ENCODE measurements at places on chromosomes 16 and 17.

DNA sequence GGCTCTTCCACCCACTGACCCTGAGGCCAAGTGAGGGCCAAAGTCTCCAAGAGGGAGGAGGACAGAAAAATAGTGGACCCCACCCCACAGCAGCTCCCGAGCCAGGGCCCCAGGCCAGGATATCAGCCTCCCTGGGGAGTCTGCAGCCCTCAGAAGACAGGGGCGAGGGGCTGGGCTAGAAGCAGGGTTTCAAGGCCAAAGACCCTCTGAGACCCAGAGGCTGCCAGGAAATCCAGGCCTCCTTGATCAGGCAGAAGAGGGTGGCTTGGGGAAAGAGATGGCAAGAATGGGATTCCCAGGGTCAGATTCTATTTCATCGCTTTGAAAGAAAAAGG lies 156.1 kb downstream of the ZNF423 start:
- DNase-seq: no peak

GRCh38 chr17:61395983-61396585 lies 3.6 kb upstream of the TBX2 start:
- DNase-seq: no peak

DNA sequence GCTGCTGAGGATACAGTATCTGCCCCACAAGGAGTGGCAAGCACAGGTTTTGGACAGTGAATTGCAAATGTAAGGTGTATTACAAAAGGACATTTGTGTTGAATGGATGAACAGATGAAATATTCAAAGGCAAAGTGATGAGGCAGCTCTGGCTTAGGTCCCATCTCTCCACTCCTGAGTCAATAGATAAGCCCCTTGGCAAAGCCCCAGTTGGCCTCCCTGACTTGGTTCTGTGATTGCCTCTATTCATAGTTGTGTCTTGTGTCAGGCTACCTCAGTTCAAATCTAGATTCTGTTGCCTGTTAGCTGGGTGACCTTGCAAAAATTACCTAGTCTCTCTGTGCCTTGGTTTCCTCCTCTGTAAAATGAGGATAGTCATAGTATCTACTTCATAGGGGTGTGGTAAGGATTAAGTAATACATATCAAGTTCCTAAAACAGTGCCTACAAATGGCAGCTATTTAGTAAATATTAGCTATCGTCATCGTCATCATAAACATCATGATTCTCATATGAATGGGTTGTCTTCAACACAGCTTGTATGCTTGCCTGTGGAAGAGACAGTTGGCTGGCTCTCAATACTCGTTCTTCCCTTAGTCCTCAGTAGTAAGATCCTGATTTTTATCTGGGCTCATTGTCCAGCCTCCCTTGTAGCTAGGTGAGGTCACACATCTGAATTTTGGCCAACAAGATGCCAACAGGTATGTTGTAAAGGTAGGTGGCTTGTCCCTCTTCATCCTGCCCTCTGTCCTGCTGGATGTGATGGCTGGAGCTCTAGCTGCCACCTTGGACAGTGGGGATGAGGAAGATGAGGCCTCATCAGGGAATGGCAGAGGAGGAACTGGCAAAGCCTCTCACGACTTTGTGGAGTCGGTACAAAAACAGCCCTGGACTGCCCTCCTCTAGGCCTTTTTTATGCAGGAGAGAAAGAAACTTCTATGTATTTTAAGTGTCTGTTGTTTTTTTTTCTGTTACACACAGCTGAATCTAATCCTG lies 2.1 kb upstream of the MFAP4 start:
- DNase-seq: no peak

GRCh38 chr16:30407804-30408534 lies 563 bp downstream of the ZNF771 start:
- DNase-seq: no peak

DNA sequence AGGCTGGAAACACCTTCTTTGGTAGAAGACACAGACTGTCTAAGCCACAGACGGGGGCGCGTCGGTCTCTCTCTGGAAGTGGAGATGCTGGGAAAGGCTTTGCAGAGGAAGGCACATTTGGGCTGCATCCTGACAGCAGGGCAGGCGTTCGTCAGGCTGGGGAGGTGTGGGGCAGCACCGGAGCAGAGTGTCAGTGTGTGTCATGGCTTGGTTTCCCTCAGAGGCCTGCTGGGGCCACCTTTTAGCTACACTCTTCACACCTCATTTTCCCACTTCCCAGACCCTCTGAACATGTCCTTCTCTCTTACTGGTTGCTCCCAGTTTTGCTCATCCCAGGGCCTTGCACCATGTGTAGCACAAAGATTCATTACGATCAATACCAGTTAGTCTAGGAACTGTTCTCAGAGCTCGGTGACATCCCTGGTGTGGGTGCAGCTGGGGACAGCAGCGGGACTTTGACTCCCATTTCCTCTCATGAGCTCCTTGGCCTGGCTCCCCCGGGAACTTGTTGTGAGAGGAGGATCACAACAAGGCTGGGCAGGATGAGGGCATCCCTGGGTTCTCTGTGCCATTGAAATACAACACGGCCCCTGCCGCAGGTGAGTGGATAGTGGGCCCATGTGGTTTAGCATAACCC lies 33.1 kb downstream of the SMARCE1 start:
- DNase-seq: no peak

DNA sequence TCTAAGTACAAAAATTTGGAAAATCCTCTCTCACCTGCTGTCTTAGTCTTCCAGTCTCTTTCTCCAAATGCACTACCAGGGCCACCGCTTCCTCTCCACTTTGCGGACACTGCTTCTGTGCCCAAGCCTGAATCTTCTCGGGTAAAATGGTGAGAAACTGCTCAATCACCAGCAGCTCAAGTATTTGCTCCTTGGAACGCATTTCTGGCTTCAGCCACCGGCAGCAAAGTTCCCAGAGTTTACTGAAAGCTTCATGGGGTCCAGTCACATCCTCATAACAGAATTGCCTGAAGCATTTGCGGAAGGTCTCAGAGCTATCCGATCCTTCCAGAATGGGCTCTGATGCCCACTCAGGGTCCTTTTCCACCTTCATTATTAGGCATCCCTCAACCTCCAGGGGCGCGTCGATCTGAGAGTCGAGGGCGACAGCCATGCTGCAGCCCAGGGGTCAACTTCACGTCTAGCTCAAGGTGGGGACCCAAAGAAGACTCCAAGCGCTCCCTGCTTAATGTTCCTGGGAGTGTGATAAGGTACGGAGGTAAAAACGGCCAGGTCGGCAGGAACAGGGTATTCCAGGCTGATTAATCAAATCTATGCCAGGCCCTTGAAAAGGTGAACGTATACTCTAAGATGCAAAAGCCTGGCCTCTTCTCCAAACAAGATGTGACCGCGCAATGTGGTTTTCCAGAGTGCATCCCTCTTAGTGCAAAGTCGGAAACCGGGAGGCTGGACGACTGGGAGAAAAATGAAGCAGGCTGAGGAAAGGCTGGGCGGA lies 763 bp downstream of the ZKSCAN2 start:
- no peak for DNase-seq

DNA sequence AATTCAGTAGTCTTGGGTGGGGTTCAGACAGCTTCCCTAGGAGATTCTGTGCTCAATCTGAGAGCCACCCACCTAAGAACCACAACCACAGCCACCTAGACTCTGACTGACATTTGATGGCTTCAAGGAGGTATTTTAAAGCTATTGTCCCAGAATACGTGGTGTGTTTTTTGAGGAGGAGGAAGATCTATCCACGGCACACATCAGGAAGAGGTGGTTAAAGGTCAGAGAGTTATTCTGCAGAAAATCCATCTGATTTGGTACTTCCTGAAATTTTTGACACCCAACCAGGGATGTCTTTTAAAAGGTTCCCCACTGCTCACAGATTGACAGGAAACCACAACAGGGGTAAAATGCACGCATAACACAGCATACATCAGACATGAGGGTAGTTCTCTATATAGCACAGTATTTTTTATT lies 25.1 kb downstream of the SMARCE1 start:
- no peak for DNase-seq

- no peak for DNase-seq
Measured at GRCh38 chr17:69466451-69466850, 52.0 kb downstream of the MAP2K6 start.

DNA sequence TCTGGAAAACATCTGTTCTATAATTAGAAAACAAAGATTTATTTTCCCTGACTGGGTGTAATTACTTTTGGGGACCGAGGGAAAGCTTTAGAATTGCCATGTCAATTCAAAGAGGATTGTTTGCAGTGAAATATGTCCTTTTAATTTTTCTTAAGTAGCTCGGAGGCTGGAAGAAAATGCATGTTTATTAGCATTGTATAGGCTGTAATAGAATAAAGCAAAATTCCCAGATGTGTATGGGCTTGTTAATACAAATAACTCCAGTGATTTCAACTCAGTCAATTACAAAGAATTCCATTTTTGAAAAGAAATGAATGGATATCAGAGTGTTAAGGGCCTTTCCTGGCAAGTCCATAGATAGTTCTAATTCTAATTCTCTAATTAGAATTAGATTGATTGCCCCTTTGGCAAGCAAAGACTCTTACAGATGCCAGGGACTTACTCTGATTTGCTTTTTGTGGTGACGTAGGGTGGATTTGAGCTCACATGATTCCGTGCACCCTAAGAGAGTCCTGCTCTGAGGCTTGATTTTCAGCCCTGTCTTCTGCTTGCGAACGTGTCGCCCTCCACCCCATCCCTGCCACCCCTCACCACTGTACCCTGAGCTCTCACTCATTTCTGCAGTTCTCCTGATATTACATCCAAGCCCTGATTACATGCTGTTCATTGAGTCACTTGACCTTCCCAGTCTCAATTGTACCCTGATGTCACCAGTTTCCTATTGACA lies 70.0 kb upstream of the FAM20A start:
- DNase-seq: no peak

GRCh38 chr17:42325026-42325425 lies 36.7 kb downstream of the STAT5A start:
- no peak for DNase-seq

GRCh38 chr17:43553573-43553972 lies 7.4 kb upstream of the ETV4 start:
- DNase-seq: no peak

- no peak for DNase-seq
Measured at GRCh38 chr16:87252269-87252970, 64.8 kb downstream of the C16orf95 start.

DNA sequence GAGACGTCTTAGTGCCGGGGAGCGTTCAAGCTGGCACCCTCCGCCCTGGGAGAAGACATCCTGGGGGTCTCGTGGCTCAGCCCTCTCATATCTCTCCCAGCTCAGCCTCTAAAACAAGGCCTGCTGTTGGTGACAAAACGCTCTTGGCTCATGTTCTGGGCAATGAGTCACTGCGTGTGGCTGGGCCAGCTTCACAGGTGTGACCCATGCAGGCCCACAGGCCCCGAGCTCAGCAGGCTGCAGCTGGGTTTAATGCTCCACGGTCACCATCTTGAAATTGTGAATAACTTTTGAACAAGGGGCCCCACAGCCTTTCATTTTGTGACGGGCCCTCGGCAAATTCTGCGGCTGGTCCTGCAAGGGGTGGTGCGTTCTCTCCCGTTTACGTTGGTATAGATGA lies 22.4 kb downstream of the GAA start:
- DNase-seq: no peak

- no peak for DNase-seq
Measured at GRCh38 chr17:57689254-57689653, 55.8 kb downstream of the CCDC182 start.

GRCh38 chr16:49639739-49640431 lies 216.0 kb downstream of the ZNF423 start:
- no peak for DNase-seq

DNA sequence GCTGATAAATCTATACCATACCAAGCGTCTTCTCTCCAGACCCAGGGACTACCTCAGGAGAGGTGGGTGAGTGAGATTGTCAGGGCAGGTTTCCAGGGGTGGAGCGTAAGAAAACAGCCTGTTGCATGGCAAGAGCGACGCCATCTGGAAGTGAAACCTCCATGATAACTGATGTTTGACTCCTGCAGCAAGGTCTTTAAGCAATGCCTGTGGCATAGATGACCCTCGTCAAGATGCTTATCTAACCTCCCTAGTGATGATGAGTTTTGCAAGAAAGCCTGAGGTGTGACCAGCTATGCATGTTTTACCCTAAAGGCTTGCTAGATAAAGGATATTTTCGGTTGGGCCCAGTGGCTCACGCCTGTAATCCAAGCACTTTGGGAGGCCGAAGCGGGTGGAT lies 71.6 kb downstream of the GSG1L start:
- no peak for DNase-seq

- DNase-seq: no peak
Measured at GRCh38 chr17:62059414-62059813, 5.7 kb downstream of the MED13 start.

Data from stimulated activated CD4-positive, alpha-beta T cell treated with anti-CD3 and anti-CD28 coated beads, Interleukin-2, amount 100 ng/mL, for 24 hours (primary cell).